ENCODE measurements at places on chromosomes 5 and 9.

DNA sequence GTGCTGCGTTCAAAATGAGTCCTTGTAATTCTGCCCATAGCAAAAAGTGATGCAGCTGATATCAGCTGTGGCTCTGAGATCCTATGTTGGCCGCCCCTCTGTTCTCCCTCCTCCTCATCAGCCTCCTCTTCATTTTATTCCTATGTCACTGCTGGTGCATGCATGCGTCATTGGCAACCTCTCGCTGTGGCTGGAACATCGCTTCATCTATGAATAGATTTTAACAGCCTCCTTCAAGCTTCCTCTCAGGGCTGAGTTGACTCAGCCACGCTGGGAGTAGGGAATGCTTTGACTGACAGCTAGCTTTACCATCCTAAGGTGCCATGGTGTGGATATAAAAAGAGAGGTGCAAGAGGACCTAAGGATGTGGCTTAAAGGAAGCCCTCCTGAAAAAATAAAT is 303.5 kb downstream of the PLK2 start:
- no peak for DNase-seq

DNA sequence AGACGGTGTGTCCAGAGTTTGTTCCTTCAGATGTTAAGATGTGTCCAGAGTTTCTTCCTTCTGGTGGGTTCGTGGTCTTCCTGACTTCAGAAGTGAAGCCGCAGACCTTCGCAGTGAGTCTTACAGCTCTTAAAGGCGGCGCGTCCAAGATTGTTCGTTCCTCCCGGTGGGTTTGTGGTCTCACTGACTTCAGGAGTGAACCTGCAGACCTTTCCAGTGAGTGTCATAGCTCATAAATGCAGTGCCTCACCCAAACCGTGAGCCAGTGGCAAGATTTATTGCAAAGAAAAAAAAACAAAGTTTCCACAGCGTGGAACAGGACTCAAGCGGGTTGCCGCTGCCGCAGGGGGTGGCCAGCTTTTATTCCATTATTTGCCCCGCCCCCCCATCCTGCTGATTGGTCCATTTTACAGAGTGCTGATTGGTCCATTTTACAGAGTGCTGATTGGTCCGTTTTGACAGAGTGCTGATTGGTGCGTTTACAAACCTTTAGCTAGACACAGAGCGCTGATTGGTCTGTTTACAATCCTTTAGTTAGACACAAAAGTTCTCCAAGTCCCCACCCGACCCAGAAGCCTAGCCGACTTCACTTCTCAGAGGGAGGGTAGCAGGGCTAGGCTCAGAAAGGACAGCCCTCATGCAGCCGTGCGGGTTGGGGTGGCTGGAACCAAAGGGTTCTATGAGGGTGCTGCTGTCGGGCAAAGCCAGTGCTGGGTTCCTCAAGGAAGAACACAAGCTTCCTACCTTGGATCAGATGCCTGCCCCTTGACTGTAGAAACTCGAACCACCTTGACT is 9.1 kb upstream of the RNF130 start:
- DNase-seq, result no peak

DNA sequence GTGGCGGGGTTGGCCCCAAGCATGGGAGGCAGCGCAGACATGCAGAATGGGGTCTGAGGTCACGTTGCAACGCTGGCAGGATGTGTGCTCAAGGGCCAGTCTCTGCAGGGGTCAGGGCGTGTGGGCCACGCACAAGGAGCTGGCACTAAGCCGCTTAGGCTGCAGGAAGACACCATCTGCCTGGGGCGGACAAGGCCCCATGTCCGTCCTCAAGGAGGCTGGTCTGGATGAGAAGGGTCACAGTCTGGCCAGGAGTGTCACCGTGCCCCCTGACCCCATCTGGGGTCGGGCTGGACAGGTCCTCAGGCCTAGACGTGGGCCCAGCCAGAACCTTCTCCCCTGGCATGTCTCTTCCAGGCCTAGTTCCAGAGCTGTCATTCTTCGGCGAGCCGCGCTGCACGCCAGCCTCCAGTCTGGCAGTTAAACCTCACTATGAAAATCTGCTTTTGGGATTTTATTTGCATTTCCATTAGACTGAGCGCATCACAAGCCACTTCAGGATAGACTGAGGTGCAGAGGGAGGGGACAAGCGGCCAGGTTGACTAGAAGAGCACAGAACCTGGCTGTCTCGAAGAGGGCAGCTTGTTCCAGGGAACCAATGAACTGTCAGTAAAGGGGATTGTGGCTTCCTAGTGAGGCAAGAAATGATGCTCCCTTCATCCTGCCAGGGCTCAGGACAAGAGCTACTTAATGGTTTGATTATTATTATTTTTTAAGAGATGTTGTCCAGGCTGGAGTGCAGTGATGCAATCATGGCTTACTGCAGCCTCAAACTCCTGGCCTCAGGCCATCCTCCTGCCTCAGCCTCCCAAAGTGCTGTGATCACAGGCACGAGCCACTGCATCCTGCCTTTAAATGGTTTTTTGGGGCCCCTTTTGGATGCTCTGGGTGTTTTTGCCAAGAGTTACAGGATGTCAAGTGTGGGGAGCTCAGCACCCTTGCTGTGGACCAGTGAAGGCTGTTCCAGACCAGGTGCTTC is 4.3 kb downstream of the BRD3OS start:
- DNase-seq, result no peak

DNA sequence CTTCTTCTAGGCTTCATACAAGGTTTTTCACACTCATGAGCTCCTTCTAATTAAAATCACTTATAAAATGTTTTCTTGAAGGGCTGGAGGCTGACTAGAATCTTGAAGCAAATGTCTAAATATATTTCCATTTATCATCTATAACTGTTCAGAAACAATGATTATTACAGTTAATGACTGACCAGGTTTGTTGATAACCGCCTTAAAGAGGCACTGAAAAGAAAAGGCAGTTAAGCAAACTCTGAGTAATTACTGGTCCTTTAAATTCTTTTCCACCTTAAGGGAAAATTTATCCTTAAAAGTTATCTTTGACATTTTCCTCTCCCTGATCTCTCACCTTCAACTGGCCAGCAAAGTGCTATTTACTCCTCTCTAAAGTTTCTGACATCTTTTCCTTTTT is 43.2 kb downstream of the RICTOR start:
- no peak for DNase-seq

DNA sequence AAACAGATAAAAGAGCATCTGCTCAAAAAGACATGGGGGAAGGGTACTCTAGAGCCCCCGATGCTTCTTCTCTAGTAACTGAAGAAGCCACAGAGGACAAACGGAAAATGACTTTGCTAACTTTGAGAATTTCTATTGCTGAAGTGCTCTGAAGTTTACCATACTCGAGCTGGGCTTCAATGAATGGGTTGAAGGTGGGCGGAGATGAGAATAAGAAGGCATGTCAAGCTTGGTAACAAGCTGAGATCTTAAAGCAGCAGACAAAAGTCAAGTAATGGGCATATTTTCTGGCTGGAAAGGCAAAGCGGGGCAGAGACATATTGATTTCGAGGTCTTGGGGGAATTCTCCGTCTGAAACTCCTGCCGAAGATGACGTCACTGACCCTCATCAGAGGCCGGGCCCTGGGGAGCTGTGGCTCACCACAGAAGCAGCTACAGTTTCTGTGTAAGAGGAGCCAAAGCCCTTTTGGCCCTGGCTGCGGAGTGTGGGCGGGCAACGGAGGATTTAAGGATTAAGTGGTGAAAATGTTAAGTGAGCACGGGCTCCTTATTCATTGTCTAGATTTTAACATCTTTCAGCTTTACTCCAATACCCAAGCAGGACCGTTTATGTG is 115.8 kb upstream of the SLIT3 start:
- DNase-seq, result no peak
